ENCODE measurements at places on chromosomes 5 and 9.

GRCh38 chr9:3457175-3457574, 68.6 kb downstream of the RFX3 start:
- no peak for DNase-seq

- DNase-seq: no peak
Observed at GRCh38 chr9:129007035-129007765, 20.9 kb downstream of the SH3GLB2 start.

DNA sequence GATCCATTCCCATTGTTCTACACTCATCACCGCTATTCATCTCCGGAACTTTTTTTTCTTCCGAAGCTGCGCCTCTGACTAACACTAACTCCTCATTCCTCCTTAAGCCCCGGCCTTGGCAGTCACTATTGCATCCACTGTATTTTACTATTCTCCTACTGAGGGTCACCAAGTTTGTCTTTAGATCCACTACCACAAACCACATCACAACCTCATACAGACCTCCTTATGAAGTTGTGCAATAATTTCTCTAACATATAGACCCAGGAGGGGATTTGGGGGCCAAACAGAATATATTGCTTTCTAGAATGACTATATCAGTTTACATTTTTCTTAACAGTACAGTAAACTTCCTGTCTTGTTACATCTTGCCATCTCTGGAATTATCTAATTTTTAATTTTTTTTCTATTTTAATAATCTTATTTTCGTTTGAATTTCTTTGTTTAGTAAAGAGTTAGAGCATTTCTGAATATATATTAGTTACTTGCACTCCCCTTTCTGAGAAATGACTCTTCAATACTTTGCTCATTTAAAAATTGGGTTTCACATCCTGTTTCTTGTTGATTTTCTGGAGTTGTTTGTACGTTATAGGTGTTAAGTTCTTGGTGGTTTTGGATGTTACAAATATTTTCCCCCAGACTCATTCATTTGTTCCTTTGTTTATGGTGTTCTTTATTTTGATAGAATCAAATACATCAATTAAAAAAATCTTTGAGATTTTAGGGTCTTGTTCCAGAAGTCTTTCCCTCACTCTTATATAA, 37.1 kb downstream of the DMRT2 start:
- no peak for DNase-seq

GRCh38 chr5:180647465-180647864, 1.9 kb downstream of the FLT4 start:
- DNase-seq: no peak

DNA sequence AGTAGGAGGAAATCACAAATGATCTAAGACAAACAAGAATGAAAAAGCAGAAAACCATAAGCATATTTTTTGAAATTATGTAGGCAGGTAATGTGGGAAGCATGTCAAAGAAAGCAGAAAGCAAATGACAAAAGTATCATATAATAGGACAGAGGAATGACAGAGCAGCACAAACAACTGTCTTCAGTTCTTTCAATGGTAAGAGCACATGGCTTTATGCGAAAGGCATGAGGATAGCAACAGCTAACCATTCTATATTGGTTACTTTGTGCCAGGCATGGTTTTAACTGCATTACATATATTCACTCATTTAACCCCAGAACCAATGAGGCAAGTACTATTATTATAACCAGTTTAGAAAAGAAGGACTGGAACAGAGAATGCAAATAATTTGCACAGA, 137.4 kb downstream of the FBXL7 start:
- DNase-seq: no peak

DNA sequence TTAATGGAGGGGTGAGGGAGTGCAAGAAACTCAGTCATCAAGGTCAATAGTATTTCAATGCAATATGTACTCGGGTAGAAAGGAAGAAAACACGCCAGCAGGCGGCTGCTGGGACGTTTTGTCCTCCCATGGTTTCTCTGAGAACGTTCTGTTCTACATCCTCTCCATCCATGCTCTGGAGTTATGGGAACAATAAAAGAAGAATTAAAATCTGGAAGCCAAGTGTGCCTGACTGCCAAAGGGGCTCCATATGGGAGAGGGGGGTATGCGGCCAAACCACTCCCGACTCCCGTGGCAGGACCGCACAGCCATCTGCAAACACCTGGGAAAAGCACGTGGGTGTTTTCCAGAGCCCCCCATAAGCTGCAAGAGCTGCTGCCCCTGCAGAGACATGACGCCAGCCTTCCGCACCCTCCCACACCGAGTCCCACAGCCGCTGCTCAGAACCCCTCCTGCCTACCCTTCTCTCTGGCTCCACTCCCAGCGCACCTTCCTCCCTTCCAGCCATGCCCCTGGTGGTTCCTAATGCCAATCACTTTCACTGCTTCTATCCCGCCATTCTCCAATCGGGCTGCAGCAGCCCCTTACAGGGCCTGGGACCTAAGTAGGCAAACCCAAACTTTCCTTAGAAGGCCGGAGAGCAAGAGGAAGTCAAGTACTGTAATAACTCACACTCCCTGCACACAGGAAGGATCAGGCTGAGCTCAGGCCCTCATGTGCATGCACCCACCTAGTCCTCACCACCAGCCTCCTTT, 241.6 kb downstream of the SYK start:
- DNase-seq: no peak

DNA sequence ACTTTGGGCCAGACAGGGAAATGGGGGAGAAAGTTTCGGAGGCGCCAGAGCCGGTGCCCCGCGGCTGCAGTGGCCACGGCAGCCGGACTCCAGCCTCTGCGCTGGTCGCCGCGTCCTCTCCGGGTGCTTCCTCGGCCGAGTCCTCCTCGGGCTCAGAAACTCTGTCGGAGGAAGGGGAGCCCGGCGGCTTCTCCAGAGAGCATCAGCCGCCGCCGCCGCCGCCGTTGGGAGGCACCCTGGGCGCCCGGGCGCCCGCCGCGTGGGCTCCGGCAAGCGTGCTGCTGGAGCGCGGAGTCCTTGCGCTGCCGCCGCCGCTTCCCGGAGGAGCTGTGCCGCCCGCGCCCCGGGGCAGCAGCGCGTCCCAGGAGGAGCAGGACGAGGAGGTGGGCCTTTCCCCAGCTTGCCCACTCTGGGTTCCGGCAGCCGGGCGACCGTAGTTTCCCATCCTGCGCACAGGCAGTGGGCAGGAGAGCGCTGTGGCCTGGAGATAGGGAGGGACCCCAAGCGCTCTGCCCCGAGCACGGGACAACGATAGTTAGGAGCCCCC, 516 bp downstream of the MAST4 start:
- peak; percentile 17 for DNase-seq

- no peak for DNase-seq
Observed at GRCh38 chr9:70034271-70034711, 9.4 kb upstream of the MAMDC2 start.

DNA sequence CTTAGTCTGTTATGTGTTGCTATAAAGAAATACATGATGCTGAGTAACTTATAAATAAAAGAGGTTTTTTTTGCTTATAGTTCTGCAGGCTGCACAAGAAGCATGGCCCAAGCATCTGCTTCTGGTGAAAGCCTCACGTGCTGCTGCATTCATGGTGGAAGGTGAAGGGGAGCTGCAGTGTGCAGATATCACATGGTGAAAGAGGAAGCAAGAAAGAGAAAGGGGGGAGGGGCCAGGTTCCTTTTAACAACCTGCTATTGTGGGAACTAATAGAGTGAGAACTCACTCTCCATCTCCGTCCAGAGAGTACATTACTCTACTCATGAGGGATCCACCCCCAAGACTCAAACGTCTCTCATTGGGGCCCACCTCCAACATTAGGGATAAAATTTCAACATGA, 12.5 kb upstream of the PARP8 start:
- DNase-seq: no peak

DNA sequence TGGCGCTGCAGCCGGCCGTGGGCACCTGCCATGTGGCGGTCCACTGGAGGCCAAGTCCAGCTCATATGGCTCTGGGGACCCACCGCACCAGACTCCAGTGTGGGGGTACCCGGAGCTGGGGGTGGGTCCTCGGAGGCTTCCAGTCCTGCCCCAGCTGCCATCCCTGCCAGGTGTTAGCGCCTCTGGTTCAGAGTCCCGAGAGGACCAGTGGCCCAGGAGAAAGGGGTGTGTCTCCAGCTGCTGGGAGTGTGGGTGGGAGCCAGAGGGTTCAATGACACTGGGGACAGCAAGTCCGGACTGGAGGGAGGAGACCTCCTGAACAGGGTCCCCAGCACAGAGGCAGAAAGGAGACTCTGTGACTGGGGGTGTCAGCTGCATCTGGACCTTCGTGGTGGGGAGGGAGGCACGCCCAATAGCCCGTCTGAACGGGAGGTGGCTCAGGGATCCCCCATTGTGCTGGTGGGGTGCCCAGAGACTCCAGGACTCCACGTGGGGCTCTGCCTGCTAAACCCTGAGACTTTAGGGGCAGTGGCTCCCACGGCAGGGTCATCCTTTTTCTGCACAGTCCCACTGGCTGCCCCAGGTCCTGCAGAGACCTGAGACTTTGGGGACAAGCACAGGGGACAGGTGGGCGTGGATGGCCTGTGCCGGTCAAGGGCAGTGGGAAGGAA, 2.4 kb upstream of the AHRR start:
- DNase-seq: no peak

DNA sequence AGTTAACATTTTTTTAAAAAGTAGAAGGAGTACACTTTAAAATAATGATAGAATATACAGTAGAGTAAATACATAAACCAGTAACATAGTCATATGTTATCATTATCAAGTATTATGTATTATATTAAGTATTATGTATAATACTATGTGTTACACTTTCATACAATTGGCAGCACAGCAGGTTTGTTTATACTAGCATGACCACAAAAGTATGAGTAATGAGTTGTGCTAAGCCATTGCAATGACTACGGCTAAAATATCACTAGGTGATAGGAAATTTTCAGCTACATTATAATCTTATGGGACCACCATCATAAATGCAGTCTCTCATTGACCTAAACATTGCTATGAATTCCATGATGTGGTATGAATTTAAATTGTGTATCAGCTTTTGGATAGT, 506.0 kb downstream of the HTR1A start:
- no peak for DNase-seq

DNA sequence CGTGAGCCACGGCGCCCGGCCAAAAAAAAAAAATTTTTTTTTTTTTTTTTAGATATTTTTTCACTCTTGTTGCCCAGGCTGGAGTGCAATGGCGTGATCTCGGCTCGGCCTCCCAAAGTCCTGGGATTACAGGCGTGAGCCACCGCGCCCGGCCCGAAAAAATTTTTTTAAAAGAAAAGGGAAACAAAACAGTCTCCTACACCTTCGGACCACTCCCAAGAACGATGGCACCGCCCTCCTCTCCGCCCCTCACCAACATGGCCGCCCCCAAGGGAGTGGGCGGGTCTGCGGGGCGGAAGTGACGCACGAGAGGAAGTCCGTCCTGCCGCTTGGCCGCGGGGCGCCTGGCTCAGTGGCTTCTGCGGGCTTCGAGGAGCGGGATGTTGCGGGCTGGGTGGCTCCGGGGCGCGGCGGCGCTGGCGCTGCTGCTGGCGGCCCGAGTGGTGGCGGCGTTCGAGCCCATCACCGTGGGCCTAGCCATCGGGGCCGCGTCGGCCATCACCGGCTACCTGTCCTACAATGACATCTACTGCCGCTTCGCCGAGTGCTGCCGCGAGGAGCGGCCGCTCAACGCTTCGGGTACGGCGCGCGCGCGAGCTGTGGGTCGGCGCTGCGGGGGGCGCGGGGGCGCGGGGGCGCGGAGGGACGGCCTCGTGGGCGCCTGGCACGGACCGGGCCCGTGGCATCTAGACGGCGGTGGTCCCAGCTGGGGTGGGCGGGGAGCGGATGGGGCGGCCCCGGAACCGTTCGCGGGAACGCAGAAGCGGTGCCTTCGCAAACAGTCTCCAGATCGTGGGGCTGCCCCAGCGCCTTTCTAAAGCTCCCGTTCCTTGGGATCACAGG, at the start of gene TOR1B:
TOR1B (plus strand) TSS at position 352 of the 843 bp plus-strand sequence; CDS start at position 381, 29 bp downstream.
- peak; percentile 96 for DNase-seq

DNA sequence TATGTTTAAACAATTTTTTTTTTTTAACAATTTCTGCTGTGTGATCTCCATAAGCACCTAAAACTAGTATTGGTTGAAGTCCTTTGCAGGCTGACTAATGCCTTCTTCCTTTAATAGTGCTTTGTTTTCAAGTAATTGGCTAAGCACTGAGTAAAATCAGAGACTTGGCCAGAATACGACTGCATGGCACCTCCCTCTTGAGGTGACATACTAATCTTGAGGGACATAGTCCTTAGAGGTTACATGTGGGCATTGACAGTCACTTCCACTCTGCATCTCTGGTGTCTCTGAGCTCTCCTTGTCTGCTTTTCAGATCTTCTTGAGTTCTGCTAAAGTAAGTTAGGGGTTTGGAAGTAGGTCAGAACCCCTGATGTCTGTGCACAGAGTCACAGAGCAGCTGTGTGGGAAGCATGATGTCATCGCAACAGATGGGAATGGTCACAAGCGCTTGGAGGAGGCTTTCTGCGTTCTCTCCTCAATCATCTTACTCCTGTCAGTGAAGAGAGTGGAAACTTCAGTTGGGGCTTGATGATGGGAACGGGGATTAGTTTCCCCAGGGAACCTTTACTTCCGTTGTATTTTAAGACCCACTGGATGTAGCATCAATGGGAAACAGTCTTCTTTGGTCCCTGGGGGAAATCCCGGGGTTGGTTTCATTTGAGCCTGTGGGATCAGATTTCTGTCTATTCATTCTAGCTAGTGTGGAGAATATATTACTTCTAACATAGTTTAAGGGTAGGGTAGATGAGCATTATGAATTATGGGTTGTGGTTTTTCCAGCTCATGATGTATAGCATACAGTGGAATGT, 136.9 kb downstream of the ARHGAP26 start:
- DNase-seq: no peak

GRCh38 chr5:50958852-50959457, 292.5 kb downstream of the PARP8 start:
- DNase-seq: no peak

DNA sequence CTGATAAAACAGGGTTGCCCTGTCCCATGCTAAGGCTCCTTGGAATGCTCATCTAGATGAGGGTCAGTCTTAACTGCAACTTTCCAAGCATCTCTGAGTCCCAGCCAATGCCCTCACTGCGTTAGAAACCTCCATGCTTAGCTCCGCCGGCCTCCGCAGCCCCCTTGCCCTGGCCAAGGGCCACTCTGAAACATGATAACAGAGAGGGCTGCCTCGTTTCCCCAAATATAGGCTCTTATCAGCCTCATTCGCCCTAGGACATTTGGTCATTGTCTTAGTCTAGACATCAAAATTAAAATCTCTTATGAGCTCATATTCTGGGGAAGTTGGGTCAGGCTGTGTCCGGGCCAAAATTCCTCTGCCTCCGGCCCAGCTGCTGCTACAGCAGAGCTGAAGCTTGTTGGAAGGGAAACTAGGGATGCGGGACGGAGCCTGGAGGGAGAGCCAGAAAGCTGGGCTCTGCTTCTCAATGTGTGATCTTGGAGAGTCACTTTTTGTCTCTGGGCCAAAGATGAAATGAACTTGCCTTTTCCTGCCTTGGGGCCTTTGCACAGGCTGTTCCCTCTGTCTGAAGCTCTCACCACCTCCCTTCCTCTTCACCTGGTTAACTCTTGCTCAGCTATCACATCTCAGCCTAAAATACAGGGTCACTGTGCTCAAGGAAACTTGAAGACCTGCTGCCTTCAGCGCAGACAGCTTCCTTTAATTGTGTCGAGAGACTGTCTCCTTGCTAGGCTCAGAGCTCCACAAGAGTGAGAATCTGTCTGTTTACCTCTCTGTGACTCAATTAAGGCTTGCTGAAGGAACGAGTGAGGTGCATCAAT, 191.3 kb downstream of the RGS3 start:
- no peak for DNase-seq

All from stimulated activated naive CD8-positive, alpha-beta T cell treated with anti-CD3 and anti-CD28 coated beads, Interleukin-15, Interleukin-2, amounts not matched to agents 100 U/mL and 50 U/mL, for 24 hours (primary cell).